ENCODE measurements at places on chromosomes 12 and 14.

DNA sequence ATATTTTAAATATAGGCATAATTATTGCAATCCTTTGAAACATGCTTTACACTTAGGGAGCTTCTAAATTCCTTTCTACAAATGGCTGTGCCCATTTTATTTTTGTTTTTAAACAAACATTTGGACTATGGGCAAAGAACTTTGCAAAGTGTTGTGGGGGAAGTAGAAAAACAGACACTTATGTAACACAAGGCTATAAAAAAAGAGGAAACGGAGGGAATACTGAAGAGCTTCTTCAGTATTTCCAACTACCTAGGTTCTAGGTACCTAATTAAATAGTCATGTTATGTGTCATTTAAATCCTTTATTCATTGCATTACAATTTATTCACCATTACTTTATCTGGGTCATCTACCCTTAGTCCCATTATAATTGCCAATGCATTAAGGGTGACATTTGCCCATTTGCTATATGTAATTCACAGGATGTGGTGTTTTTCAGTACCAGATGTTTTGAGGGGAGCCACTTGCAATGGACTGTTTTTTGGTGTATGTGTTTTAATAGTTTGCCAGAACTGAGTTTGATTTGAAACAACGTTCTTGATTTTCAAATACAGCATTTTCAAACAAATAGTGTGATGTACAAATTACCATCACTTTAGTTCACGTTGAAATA lies 1.5 kb upstream of the MSRB3 start:
- DNase-seq, result no peak

DNA sequence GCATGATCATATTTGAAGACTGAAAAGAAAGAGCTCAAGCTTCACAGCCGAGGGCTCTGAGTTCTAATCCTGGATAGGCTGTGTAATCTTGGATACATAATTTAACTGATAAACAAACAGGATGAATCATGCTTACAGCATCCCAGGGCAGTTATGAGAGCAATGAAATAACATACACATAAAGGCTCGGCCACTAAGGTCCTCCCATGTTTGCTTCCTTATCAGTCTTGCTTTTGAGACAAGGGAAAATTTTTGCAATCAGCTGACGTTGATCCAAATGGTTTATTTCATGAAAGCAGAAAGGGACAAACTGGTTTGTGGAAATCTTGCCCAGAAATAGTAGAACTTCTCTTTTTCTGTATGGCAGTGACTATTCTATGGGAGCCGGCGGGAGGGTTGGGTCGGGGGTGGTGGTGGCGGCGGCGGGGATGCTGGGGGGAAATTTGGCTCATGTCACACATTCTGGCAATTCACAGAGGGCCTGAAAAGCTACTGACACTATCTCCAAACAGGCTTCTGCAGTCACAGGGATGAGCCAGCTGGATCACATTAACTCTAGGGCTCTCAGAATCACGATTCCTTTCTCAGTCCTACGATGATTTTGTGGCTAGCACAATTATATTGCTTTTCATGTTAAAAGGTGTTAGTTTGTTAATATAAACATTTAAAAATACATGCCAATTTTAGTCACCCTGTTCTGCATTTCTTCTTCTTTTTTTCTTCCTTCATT lies 124.5 kb downstream of the SLC8A3 start:
- no peak for DNase-seq

DNA sequence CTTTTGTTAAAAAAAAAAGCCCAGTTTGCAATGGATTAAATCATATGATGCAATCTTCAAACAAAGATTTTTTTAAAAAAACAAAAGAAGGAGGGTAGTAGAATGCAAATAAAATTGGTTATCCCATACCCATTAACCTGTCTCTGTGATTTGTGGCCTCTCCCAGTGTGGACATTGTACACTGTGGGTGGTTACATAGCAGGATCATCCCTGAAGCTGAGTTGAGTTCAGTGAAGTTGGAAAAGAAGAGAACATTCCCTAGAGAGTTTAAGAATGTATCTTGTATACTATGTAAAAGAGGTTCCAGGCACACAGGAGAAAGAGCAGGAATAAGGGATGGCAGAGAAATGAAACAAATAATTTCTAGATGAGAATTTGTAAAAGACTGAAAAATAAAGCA lies 142.4 kb upstream of the SLC16A7 start:
- DNase-seq, result no peak

GRCh38 chr14:101318271-101318670 lies 243.0 kb upstream of the DIO3 start:
- no peak for DNase-seq

GRCh38 chr12:100265732-100266584 lies 921 bp downstream of the DEPDC4 start:
- DNase-seq, result no peak

- DNase-seq, result no peak
Measured at GRCh38 chr14:82387699-82388098, 854.0 kb upstream of the SEL1L start.

GRCh38 chr12:4974217-4974616 lies 64.5 kb downstream of the KCNA1 start:
- no peak for DNase-seq

DNA sequence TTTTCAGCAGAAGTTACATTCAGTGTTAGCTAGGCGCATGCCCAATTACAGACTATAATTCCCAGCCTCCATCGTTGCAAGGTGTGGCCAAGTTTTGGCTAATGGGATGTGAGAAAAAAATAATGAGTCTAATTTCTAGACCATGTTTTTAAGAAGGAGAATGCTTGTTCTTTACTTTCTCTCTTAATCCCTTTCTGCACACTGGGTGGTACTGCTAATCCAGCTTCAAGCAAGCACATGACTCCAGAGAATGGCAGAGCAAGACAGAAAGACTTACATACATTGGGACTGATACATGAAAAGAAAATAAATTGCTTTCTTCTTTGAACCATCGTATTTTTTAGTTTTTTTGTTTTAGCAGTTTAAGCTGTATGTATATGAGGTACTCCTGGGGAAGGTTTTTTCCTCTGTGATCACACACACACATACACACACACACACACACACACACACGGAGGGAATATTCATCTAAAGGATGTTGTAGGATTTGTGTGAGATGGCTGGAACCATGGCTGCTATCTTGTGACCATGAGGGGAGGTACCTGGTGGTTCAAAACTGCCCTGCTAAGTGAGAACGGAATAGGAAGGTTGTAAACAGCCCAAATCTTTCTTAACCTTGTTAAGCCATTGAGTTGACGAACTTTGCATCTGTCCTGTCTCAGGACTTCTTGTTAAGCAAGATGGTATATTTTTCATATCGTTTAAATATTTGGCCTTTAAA lies 34.3 kb upstream of the LTA4H start:
- no peak for DNase-seq
